ENCODE measurements at places on chromosomes 1 and 21. TPM values are rescaled to one million over a fixed set of nuclear protein-coding genes. Genes with fewer than 3 reads are reported as not detected.

Gene AGBL4
- 0.45 TPM for total RNA-seq

Gene CLDN17
- not detected for total RNA-seq

Gene FNDC5
- 0.70 TPM for total RNA-seq

Gene PDZK1IP1
- 398 TPM for total RNA-seq

Gene TSTD1
- 106 TPM for total RNA-seq

Gene CLCA1
- total RNA-seq, result not detected

Gene FNDC10
- total RNA-seq, result 0.52 TPM

Gene ARHGEF16
- 6.4 TPM for total RNA-seq

Gene PANK4
- total RNA-seq, result 20.3 TPM

Gene MRAP
- total RNA-seq, result not detected

Gene GJA8
- total RNA-seq, result not detected

Gene GPR25
- 0.10 TPM for total RNA-seq

Gene HPDL
- total RNA-seq, result 0.52 TPM

Gene CORT
- total RNA-seq, result 0.69 TPM

Gene PPIAL4G
- not detected for total RNA-seq

Gene KCNJ6
- total RNA-seq, result 0.05 TPM

Gene MAPKAPK2
- 85.1 TPM for total RNA-seq

Gene ETNK2
- 21.7 TPM for total RNA-seq

Gene KDF1
- 7.1 TPM for total RNA-seq

Gene CDKN2C
- total RNA-seq, result 2.8 TPM

Gene BEND5
- 1.9 TPM for total RNA-seq

Gene HTR1D
- not detected for total RNA-seq

Gene IRF6
- 30.3 TPM for total RNA-seq

Gene CENPF
- total RNA-seq, result 8.7 TPM

Gene PYCR2
- total RNA-seq, result 41.8 TPM

Gene DNTTIP2
- total RNA-seq, result 51.7 TPM

Gene KCNJ9
- total RNA-seq, result not detected

Gene RHBG
- not detected for total RNA-seq

Gene PEAR1
- total RNA-seq, result 3.9 TPM

Gene ARTN
- total RNA-seq, result 0.40 TPM

Gene AIM2
- total RNA-seq, result not detected

Gene DYRK1A
- total RNA-seq, result 76.0 TPM

Gene DENND2C
- total RNA-seq, result 1.5 TPM

Gene ESRRG
- 0.52 TPM for total RNA-seq

Gene RGS1
- total RNA-seq, result not detected

Gene PPOX
- 24.9 TPM for total RNA-seq

Gene ALPL
- 11.1 TPM for total RNA-seq

Gene RXFP4
- total RNA-seq, result not detected

Gene SLC44A3
- 12.7 TPM for total RNA-seq

Gene UCHL5
- total RNA-seq, result 60.8 TPM

Gene TNFRSF18
- total RNA-seq, result 0.50 TPM

Data from renal cortical epithelial cell (primary cell).